ENCODE measurements at places on chromosomes 2 and 18. TPM values are rescaled to one million over a fixed set of nuclear protein-coding genes. Genes with fewer than 3 reads are reported as not detected.

DNA sequence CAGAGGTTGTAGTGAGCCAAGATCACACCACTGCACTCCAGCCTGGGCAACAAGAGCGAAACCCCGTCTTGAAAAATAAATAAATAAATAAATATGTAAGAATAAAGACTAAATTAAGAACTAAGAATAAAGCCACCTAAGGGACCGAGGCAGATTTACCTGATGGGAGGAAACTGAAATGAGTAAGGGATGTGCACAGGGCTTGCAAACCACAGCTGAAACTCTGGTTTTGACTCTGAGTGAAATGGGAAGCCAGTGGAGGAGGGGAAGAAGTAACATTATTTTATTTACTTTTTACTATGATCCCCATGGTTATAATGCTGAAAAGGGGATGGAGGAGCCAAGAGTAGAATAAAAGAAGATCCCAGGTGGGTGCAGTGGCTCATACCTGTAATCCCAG, 107.3 kb downstream of the CABYR start:
- H3K4me1 ChIP-seq, result no peaks in the 10 kb centered on the region
- peaks cover 2% of the 10 kb centered on the region for H3K27me3 ChIP-seq

DNA sequence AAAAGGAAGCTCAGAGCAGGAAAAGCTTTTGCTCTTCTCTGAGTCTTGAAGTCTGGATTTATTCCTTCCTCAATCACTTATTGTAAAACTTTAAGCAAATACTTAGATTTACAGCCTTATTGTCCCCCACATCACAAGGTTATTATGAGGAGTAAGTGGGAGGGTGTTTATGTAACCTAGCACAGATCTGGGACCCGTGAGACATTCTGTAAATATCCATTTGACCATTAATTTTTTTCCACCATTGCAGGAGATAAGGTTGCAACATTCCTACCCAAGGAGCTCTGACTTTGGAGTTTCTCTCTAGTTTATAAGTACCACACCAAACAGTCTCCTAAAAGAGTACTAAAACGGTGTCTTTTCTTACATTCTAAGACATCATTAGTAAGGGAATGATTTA, 52.1 kb upstream of the CTIF start:
- H3K4me1 ChIP-seq, result no peaks in the 10 kb centered on the region
- H3K27ac ChIP-seq, result no peak overlapping the region
- H3K4me3 ChIP-seq, result no peak overlapping the region
- H3K27me3 ChIP-seq, result peaks cover 23% of the 10 kb centered on the region
- no peak for DNase-seq
- H3K36me3 ChIP-seq, result no peaks in the 10 kb centered on the region

GRCh38 chr18:55501579-55501978, 86.4 kb downstream of the TCF4 start:
- H3K27ac ChIP-seq, result no peak overlapping the region
- peaks cover 7% of the 10 kb centered on the region for H3K4me1 ChIP-seq
- H3K4me3 ChIP-seq, result no peak overlapping the region
- no peak for DNase-seq
- H3K36me3 ChIP-seq, result no peaks in the 10 kb centered on the region

GRCh38 chr18:45521136-45521535, 94.1 kb upstream of the SLC14A2 start:
- no peaks in the 10 kb centered on the region for H3K4me1 ChIP-seq
- H3K36me3 ChIP-seq, result no peaks in the 10 kb centered on the region
- peaks cover 3% of the 10 kb centered on the region for H3K27me3 ChIP-seq
- no peak overlapping the region for H3K27ac ChIP-seq
- no peak for DNase-seq

DNA sequence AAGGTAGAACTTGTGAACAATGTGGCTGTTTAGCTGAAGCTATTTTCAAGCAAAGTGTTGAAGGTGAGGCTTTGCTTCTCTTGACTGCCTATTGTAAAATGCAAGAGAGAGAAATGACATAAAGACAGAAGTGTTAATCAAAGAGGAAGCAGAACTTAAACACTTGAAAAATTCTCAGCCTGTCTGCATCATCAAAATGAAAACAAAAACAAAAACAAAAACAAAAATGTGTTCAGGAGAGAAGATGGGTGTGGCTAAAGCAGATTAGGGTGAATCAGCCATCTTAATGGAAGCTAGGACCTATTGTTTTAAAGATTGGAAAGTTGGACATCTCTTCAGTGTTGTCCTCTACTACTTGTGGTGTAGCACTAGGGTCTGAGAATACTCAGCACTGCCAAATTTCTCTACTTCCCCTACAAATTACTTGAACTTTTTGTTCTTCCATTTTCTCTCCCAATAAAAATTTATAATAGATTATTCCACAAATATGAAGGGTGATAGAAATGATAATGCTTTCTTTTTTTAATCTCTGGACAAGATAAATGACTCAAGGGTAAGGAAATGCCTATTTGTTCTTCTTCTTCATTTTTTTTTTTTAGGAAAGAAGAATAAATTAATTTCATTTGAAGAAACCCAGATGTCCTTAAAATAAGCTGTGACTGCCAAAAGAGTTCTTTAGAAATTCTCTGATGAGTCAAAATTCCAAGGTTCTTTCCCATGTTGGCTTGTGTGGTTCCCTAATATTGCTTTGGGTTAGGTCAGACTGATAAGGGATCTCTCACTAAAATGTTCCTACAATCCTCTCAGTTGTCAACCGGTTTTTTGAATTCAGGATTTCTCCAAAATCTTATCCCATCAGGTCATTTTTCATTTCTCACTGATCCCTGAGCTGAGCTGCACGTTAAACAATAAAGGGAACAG, 571.2 kb upstream of the ZEB2 start:
- DNase-seq, result no peak
- H3K36me3 ChIP-seq, result no peaks in the 10 kb centered on the region
- H3K27me3 ChIP-seq, result peaks cover 2% of the 10 kb centered on the region
- no peak overlapping the region for H3K27ac ChIP-seq

- no peak overlapping the region for H3K27ac ChIP-seq
- no peak overlapping the region for H3K4me3 ChIP-seq
- H3K4me1 ChIP-seq, result peaks cover 27% of the 10 kb centered on the region
- H3K27me3 ChIP-seq, result no peaks in the 10 kb centered on the region
- H3K36me3 ChIP-seq, result peaks cover 37% of the 10 kb centered on the region
Measured at GRCh38 chr2:98543214-98543613, 65.1 kb downstream of the COA5 start.

- no peak overlapping the region for H3K4me3 ChIP-seq
- no peak overlapping the region for H3K27ac ChIP-seq
- H3K27me3 ChIP-seq, result no peaks in the 10 kb centered on the region
- H3K4me1 ChIP-seq, result no peaks in the 10 kb centered on the region
- H3K36me3 ChIP-seq, result no peaks in the 10 kb centered on the region
- no peak for DNase-seq
Measured at GRCh38 chr2:6394276-6394675, 471.4 kb downstream of the CMPK2 start.

DNA sequence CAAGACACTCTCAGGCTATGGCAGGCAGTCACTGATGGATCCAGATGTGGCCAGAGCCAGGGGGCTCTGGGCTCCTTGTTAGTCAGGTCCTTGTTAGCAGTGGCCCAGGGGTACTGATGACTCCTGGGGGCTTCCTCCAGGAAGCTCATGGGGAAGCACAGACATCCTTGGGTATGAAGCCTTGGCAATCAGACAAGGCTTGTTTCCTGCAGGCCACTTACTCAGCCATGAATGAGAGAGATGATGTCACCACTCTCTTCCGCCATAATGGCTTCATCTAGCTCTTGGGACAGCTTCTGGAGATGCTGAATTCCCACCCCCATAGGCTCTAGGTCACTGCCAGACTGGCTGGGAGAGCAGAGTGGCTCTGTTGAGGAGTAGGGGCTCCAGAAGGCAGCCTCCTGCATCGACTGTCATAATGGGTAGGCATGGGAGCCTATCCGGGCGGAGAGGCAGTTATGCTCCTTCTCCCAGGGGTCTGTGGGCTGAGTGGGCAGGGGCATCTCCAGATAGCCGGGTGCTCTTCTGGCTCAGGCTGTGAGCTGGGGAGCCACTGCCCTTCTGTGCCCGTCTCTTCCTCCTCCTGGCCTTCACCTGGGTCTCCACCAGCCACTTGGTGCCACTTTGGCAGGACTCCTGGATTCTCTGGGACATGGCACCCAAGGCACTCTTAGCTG, 40.2 kb upstream of the BMPR2 start:
- no peaks in the 10 kb centered on the region for H3K36me3 ChIP-seq
- no peak for DNase-seq
- H3K4me3 ChIP-seq, result no peak overlapping the region

DNA sequence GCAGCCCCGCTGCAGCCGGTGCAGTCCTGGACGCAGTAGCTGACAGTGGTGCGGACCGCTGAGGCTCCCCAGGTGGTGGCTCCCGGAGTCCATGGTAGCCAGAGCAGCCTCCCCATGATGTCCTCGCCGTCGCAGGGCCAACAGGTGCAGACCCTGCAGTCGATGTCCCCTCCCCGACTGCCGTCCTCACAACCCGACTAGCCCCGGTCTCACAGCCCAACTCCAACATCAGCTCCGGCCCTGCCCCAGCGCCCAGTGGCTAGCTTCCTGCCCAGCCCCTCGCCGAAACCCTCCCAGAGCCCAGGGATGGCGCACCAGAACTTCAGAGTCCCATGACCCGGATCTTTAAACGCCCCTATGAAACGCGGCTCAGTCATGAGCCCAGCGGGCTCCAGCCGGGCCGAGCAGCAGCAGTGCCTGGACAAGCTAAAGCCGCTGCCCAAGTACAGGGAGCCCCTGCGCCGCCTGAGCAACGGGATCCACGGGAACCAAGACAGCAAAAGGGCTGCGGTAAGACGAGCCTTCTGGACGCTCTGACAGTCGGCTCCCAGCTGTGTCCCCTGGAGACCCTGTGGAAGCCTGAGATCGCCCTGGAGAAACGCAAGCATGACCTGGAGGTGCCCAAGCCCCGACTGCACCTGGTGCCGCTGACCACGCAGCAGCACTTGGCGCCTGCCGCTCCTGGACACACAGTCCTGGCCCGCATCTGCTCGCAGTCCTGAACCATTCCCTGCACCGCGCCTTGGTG, 53.8 kb upstream of the TUBA3E start:
- H3K27ac ChIP-seq, result no peak overlapping the region
- H3K27me3 ChIP-seq, result peaks cover 28% of the 10 kb centered on the region
- no peak overlapping the region for H3K4me3 ChIP-seq
- DNase-seq, result no peak
- H3K36me3 ChIP-seq, result no peaks in the 10 kb centered on the region

DNA sequence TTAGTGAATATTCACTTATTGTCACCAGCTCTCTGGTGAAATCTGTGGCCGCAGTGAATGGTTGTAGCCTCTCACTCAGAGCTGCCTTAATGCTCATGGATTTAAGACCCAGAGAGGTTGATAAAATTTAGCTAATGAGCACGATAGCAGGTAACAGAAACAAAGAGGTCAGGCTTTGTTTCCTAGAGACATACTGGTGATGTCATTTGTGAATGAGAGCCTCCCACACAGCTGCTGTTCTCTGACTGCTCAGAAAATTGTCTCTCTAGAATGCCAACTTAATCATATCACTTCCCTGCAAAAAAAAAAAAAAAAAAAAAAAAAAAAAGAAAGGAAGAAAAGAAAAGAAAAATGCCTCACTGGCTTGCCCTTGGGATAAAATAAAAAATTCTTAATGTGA, 411.7 kb upstream of the MYT1L start:
- no peaks in the 10 kb centered on the region for H3K4me1 ChIP-seq
- no peaks in the 10 kb centered on the region for H3K36me3 ChIP-seq
- H3K27ac ChIP-seq, result no peak overlapping the region
- no peak overlapping the region for H3K4me3 ChIP-seq
- peaks cover 3% of the 10 kb centered on the region for H3K27me3 ChIP-seq

FHL2 gene
- 3.3 TPM for total RNA-seq

TXNL4A gene
- total RNA-seq, result 189 TPM

ZC3H6 gene
- total RNA-seq, result 16.9 TPM

MOB1A gene
- total RNA-seq, result 150 TPM
